ENCODE measurements at places on chromosomes 7 and 10. TPM values are rescaled to one million over a fixed set of nuclear protein-coding genes. Genes with fewer than 3 reads are reported as not detected.

The AFAP1L2 gene
- total RNA-seq, result 23.1 TPM

The TSPAN12 gene
- 6.7 TPM for total RNA-seq

The TIMM23B gene
- 11.3 TPM for total RNA-seq

- no peak for DNase-seq
These were observed 3.7 kb upstream of the CACUL1 start for GRCh38 chr10:118758449-118758848.

GRCh38 chr10:98858525-98858924 lies 377.1 kb downstream of the HPSE2 start:
- DNase-seq, result no peak

GRCh38 chr7:81811956-81812865 lies 42.4 kb upstream of the HGF start:
- no peak for DNase-seq

DNA sequence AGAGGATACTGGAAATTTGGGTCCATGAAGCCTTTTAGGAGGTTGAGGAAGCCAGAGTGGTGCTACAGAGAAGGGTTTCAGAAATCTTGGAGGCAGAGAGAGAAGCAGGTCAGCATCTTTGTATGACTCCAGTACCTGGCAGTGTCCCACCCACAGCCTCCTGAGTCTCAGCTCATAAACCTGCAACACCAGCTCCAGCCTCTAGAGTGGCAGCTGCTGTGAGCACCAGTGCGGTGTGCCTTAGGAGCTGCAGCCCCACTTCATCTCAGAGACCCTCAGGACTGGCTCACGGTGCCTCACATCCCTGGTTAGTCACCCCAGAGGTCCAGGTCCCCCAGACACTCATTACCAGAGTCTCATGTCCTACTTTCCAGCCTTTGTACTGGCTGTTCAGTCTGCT lies 84.8 kb upstream of the PRKAR2B start:
- no peak for DNase-seq

DNA sequence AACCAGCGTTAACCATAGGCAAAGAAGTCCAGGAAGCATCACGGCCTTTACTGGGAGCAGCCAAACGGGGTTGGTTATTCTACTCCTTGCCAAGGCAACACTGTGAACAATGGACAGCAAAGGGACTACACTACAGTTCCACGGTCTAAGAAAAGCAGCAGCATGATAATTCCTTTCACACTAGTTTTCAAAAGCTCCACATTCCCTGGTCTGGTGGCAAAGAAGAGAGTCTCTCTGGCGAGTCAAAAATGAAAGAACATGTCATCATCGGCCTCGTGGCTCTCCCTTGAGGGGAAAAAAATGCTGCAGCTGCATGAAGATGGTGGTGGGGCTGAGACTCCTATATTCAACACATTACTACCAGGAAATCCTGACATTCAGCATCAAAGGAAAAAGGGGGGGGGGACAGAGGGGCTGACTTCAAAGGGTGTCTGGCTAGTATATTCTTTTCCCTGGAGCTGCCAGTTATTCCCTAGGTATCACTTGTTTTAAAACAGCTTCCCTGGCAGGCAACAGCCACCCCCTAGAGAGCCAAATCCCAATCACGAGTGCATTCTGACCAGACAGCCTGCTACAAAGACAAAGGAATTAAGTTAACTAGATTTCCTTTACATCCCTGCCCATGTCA lies 49.1 kb downstream of the SLC37A3 start:
- no peak for DNase-seq

- DNase-seq, result no peak
These were observed at the start of gene NPFFR1 for GRCh38 chr10:70283445-70284399. NPFFR1 (minus strand) TSS chr10:70284004; CDS start chr10:70283676, 328 bp downstream.

DNA sequence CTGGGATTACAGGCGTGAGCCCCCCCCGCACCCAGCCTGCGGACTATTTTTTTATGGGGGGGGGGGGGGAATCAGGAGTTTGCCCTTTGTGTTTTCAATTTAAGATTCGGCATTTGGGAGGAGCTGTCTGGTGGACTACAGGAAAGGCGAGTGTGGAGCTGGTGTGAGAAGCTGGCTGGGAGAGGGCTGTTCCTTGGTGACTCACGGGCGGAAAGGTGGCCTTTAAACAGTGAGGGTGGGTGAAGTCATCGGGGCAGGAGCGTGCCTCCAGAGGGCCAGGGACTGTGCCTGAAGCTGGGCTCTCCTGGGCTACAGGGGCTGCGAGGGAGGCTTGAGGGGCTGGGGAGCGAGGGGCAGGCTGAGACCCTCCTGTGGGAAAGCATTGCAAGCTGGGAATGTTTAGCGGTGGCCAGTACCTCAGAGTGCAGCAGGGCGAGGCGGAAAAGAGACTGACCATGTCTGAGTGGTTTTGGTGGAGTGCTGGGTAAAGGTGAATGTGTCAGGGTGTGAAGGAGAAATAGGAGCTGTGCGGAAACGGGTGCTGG lies 39.7 kb upstream of the ZNF32 start:
- no peak for DNase-seq

DNA sequence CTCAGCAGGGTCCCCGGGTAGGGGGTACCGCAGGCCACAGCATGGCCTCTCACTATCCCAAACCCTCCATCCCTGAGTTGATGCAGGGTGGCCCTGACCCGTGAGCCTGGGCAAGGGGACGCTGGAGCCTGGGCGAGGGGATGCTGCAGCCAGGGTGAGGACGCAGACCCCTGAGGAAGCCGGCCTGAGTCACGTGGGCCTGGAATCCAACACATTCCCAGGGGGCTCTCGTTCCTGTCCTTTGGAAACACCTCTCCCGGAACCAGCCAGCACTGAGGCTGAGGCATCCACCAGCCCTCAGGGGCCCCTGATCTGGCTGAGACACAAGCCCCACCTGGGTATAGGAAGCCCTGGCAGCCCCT lies 61.5 kb upstream of the NKX6-2 start:
- no peak for DNase-seq
